ENCODE measurements at places on chromosomes 1 and 21.
A peak's percentile ranks its signal among the peaks of the same experiment; 100 is the strongest.

DNA sequence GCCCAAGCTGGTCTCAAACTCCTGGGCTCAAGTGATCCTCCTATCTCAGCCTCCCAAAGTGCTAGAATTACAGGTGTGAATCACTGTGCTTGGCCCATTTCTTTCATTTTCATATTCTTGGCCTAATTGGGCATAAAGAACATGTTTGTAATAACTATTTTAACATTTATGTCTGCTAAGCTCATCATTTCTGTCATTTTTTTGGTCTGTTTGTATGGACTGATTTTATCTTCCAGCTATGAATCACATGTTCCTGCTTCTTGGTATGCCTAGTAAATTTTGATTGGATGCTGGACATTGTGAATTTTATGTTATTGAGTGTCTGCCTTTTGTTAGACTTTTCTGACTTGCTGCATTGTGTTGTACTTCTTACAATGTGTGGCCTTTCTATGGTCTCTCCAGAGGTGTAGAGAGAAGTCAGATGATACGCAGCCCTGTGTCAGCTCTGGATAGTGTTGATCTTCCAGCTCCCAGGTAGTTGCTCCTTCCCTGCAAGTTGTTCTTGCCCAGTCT, 39.0 kb upstream of the PPM1J start:
- DNase-seq = no peak

GRCh38 chr1:107972391-107973180, 7.6 kb upstream of the VAV3 start:
- DNase-seq = no peak

GRCh38 chr1:240341365-240342250, 249.9 kb downstream of the FMN2 start:
- no peak for DNase-seq

DNA sequence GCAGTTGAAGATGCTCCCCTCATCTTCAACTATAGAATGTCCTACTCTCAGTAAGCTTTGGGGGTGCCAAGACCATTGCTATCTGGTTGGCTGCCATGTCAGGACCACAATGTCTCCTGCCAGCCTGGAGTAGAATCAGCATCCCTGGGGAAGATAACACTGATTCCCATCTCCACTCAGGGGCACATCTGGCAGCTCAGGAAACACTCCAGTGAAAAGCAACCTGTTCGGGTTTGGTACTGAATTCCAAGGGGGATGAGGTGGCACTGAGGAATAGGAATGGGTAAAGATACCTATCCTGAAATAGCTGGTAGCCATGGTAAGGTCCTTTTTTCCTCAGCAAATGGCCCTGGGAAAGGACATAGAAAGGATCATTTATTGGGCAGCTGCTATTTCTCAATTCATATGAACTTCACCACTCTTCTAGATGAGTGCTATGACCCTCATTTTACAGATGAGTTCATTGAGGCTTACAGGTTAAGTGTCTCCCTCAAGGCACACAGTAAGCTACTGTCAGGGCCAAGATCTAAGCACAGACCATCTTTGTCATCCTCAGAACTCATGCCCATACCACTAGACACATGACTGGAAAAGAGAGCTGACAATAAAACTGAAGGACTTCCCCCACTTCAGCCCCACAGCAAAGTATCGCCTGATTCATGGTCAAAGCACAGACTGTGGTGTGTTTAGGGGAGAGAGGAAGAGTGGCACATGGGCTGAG, 31.4 kb downstream of the AK2 start:
- no peak for DNase-seq

DNA sequence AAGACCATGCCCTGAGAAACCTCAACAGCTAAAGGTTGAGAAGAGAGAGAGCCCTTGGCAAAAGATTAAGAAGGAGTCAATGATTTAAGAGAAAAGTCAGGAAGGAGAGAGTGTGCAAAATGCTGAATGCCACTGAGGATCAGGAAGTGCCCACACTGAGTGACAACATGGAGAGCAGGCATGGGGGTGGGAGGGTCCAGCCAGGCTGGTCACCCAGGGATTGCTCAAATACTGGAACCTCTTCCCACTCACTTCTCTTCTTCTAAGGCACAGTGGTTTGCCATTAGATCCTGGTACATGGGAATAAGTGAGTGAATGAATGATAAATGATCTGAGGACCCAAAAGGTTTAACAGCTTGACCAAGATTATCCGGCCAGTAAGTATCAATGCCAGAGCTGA, 11.1 kb downstream of the PRR9 start:
- no peak for DNase-seq

- DNase-seq = peak; percentile 11
These were observed 18.8 kb downstream of the C1orf52 start for GRCh38 chr1:85240643-85241042.

DNA sequence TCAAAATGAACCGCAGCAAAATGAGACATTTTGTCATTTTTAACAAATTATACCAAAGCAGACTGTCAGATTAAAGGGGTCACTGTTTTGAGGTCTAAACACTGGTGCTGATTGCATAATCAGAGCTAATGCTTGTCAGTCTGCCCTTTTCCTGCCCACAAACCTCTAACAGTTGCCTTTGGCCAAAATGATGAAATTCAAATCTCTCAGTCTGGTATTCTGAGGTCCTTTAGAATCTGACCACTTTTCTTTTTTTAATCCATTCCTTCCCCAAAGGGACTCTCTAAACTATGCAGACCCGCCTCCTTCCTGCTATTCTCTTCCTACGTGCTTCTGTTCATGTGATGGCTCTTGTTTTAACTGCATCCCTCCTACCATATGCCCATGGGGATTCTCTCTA, 145.2 kb upstream of the SPATA6 start:
- peak; percentile 85 for DNase-seq

DNA sequence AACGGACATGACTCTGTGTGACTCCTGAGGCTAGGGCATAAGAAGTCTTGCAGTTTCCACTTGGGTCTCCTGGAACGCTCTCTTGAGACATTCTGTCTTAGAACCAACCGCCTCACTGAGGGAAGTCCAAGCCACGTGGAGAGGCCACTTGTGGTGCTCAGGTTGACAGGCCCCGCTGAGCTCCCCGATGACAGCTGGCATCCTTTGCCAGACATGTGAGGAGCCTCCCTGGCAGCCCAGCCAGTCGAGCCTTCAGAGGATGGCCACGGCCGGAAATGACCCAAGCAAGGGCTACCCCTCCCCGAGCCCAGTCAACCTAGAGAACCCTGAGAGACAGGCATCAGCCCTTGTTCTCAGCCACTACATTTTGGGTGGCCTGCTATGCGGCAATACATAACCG, 20.7 kb downstream of the PLEKHA6 start:
- no peak for DNase-seq

GRCh38 chr1:151584278-151584677, 27.6 kb upstream of the SNX27 start:
- DNase-seq = no peak

DNA sequence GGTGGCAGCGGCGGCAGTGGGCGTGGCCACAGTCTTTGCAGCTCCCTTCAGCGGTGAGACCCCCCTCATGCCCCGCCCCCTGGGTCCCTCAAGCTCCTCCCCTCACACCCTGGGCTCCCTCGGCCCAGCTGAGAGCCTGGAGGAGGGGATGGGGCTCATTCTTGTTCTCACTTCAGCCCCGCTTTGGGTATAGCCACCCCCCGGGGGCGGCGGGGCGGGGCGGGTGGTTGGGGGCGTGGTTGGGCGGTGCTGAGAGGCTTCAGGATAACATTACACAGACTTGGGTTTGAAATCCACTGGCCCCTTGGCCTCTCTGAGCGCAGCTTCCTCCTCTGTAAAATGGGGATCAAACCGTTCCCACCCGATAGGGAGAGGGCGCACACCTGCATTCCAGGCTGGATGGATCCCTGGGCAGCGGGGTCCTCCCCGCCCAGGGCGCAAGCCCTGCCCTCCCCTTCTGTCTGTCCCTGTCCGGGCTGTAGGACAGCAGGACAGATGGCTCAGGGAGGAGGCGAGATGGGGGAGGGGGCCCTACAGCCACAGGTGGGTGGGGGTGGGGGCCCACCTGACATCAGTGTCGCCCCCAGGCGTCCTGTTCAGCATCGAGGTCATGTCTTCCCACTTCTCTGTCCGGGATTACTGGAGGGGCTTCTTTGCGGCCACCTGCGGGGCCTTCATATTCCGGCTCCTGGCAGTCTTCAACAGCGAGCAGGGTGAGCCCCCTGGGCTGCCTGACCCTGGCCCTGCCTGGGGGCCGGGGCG, 5.1 kb downstream of the CLCNKA start:
- peak; percentile 38 for DNase-seq

GRCh38 chr1:61853583-61853982, 111.3 kb downstream of the PATJ start:
- peak; percentile 46 for DNase-seq

GRCh38 chr1:217525773-217526490, 105.0 kb downstream of the GPATCH2 start:
- DNase-seq = peak; percentile 15

- no peak for DNase-seq
These were observed 150.3 kb downstream of the ETS2 start for GRCh38 chr21:38956007-38956406.

- no peak for DNase-seq
These were observed 832.7 kb downstream of the BRINP3 start for GRCh38 chr1:189644970-189645369.

DNA sequence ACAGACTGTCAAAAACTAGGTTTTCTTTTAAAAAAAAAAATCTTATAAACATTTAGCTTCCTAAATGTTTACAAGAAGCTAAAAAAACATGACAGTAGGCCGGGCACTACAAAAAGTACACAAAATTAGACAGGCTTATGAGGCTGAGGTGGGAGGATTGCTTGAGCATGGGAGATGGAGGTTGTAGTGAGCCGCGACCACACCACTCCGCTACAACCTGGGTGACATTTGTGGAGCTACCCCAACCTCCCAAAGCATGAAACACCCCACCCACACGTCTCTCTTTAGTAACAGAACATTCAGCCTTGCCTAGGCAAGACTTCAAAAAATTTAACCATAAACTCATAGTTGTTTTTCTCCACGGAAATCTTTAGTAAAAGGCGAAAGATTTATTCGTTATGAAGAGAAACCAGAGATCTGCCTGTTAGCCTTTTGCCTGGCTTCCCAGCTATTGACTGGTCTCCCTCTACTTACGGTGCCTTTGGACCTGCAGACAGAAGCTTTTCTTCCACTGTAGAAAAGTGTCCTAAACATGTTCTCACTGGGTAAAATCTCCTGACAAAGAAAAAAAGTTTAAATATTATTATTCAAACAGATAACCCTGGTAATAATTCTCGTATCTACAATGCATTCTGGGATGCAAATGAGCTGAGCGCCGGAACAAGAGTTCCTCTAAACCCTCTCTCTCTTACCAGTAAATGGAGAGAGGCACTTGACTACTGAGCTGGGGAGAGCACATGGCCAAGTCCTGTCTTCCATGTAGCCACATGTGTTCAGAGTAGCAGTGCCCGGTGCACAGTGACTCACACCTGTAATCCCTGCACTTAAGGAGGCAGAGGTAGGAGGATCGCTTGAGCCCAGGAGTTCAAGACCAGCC, 9.2 kb downstream of the RNU5D-1 start:
- peak; percentile 92 for DNase-seq

DNA sequence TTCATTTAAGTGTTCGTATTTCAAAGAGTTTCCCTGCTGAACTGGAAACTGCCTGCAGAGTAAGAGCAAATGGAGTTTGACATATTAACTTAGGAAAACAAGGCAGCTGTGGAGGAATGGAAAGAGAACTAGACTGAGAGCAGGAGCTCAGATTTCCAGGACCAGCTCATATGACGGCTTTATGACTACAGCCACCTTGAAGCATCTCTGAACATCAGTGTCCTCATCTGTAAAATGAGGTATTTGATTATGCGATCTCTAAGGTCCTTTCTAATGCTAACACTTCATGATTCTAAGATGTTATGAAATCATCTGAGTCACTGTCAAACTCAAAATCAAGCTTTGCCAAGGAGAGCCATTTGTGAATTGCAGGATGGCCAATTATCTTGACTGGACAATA, 112.3 kb downstream of the PRRX1 start:
- DNase-seq = no peak

GRCh38 chr1:60896701-60897363, 185.5 kb upstream of the NFIA start:
- no peak for DNase-seq

DNA sequence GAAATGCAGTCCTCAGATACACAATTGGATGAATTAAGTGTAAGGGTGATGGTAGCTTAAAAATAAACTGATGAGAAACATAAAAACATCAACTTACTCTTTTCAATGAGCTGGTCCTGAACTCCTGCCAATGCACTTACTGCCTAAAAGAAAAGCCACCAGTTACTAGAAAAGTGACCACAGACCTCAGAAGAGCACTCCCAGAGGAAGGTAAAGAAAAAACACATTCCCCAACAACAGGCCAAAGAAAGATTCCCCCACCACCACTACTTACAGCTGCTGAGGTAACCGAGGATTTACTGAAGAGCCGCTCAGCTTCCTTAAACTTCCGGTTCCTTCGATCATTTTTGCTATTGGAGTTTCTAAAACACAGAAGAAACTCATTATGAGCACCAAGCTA, 5.4 kb downstream of the MEAF6 start:
- DNase-seq = peak; percentile 32

DNA sequence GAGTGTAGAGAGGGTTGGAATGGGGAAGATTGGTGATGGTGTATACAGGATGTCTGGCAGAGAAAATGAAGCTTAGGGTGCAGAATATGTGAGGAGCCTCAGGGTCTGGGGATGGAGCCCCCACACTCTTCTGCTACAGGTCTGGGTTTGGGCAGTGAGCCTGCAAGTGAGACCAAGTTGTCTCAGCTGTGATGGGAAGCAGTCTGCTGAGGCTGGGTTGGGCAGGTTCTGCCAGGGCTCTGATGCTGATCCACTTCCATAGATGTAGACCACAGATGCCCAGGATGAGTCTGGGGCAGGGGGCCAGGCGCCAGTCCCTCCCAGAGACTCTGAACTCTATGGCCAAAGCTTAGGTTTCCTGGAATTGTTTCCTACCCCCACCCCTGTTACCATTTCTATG, 516.9 kb downstream of the PTPRU start:
- DNase-seq = no peak

GRCh38 chr1:36542962-36543515, 60.3 kb upstream of the CSF3R start:
- no peak for DNase-seq

DNA sequence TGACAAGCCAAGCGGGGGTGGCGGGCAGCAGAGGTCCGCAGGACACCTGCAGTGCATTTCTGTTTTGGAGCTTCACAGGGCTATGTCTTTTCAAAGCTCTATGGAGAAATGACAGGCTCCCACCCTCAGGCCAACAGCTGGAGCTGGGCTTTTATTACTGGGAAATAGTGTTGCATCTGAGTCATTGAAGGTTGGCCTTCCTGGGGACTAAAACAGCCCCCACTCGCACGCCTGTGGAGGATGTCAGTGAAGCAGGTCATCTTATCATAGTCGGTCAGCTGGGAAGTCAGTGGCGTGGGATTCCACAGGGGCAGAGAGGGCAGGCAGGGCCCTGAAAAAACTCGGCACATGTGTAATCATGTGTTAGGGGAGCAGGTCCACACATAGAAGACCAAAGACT, 55.3 kb downstream of the NTPCR start:
- peak; percentile 37 for DNase-seq
